Left ventricle myocardium inferior (tissue), 1 donor: ENCODE measurements at places on chromosomes 1 and 21. TPM values are rescaled to one million over a fixed set of nuclear protein-coding genes. Genes with fewer than 3 reads are reported as not detected.
A peak's percentile ranks its signal among the peaks of the same experiment; 100 is the strongest.

GRCh38 chr1:200923601-200924000 lies 28.9 kb downstream of the INAVA start:
- H3K4me1 ChIP-seq = no peaks in the 10 kb centered on the region
- peaks cover 15% of the 10 kb centered on the region for H3K27me3 ChIP-seq
- no peak for DNase-seq
- no peak overlapping the region for H3K27ac ChIP-seq
- H3K4me3 ChIP-seq = no peak overlapping the region

DNA sequence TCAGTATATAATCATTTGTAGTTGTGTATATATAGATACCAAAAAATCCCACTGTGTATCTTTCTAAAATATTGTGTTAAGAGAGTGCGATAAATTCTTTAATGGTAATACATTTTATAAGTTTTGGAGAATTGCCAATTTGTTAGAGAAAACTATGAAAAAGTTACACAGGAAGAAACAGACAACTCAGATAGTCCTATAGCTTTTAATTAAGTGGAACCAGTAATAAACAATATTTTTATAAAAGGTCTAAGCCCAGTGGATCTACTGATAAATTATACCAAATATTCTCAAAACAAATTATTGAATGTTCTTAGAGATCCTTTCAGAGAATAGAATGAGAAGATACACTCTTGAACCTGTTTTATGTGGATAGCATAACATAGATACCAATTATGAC lies 50.6 kb downstream of the OBSCN start:
- no peak overlapping the region for H3K27ac ChIP-seq
- no peak overlapping the region for H3K4me3 ChIP-seq
- H3K36me3 ChIP-seq = peaks cover 83% of the 10 kb centered on the region
- no peaks in the 10 kb centered on the region for H3K27me3 ChIP-seq
- DNase-seq = no peak

Gene TRIM17
- 0.36 TPM for total RNA-seq

Gene GUCA2B
- total RNA-seq = not detected

GRCh38 chr1:119323216-119323982 lies 45.2 kb upstream of the HAO2 start:
- H3K4me3 ChIP-seq = no peak overlapping the region
- H3K27ac ChIP-seq = peak overlapping the region; percentile 60
- no peak for DNase-seq
- H3K36me3 ChIP-seq = no peaks in the 10 kb centered on the region
- peaks cover 12% of the 10 kb centered on the region for H3K4me1 ChIP-seq

DNA sequence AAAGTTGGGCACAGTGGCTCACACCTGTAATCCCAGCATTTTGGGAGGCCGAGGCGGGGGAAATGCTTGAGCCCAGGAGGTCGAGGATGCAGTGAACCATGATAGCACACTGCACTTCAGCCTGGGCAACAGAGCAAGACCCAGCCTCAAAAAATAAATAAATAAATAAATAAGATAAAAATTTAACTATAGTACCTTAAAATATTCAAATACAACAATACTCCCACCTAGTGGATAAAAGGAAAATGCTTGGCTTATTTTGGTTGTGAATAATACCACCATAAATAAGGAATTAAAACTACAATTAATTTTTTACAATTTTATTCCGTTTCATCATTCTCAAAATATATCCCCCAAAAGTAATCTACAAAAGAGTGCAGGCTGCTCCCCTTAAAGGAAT lies 8.1 kb downstream of the PSMG1 start:
- H3K4me1 ChIP-seq = peaks cover 6% of the 10 kb centered on the region
- H3K27ac ChIP-seq = no peak overlapping the region
- no peaks in the 10 kb centered on the region for H3K27me3 ChIP-seq

GRCh38 chr1:6121021-6121421 lies 59.1 kb downstream of the CHD5 start:
- H3K36me3 ChIP-seq = no peaks in the 10 kb centered on the region
- peaks cover 27% of the 10 kb centered on the region for H3K27me3 ChIP-seq
- no peaks in the 10 kb centered on the region for H3K4me1 ChIP-seq
- no peak overlapping the region for H3K27ac ChIP-seq
- H3K4me3 ChIP-seq = no peak overlapping the region

GRCh38 chr1:7257225-7257624 lies 472.0 kb downstream of the CAMTA1 start:
- H3K36me3 ChIP-seq = no peaks in the 10 kb centered on the region
- H3K4me1 ChIP-seq = no peaks in the 10 kb centered on the region
- DNase-seq = no peak
- no peak overlapping the region for H3K27ac ChIP-seq

DNA sequence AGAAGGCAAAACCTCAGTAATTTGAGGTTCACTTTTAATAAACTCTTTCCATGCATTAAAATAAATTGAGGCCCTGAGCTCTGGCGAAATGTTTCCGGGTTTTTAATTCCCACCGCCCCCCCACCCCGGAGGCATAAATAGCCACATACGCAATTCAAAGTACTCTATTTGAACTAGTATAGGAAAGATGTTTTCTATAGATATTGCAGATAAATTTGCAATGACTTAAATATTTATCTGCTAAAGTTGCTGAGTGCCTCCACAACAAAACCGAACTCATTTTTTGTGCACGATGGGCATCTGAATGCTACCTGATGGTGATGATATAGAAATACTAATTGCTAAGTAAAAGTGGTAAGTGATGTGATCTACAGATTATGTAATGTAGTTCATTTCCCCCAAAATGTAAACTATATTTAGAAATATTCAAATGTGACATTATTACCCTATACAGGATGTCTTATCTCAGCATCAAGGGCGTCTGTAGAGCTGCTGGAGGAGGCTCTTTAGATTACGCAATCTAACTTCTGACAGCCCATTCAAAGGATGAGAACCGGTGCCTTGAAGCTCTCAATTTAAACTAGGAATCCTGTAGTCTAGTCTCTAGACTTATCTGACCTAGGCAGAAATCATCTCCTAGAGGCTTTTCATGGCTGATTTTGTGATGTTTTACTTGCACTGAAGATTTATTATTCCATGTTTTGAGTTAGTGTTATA lies 8.5 kb downstream of the IRF2BP2 start:
- no peaks in the 10 kb centered on the region for H3K27me3 ChIP-seq
- no peak for DNase-seq
- H3K27ac ChIP-seq = peak overlapping the region; percentile 100
